Fibroblast of the conjunctiva (primary cell): ENCODE measurements at places on chromosomes 4 and X.

GRCh38 chr4:82899374-82900065, 1.0 kb upstream of the THAP9 start:
- no peak for DNase-seq

DNA sequence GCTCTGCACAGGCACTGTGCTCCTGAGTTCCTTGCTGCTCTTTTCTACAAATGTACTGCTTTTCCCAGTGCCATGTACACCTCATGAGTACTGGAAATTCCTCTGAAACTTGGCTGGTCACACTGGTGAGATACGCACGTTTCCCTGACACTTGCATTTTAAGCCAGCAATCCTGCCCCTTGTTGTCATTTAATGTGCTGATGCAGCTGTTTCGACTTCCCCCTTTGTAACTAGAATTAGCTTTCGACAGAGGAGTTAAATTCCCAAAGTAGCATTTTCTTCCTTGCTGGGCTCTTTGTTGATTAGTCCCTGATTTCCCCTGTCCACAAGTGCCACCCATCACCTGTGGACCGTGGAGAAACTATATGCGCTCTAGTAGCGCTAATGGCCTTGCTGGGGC, 77.5 kb downstream of the IQCM start:
- DNase-seq, result no peak

GRCh38 chr4:111632641-111633151, 512.6 kb upstream of the FAM241A start:
- peak; percentile 28 for DNase-seq

GRCh38 chr4:134567461-134567860, 365.9 kb upstream of the PABPC4L start:
- no peak for DNase-seq

DNA sequence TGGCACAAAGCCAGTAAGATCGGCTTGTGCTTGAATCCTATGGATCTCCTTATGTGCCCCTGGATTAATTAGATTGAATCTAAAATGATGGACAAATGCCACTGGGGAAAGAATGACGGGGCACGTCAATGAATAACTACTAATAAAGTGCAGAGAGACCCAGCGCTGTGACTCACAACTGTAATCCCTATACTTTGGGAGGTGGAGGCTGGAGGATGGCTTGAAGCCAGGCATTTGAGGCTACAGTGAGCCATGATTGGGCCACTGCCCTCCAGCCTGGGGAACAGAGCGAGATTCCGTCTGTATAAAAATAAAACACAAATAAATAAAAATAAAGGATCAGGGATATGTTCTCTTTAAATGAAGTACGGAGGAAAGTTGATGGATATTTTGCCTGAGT, 179.4 kb downstream of the DCHS2 start:
- no peak for DNase-seq

GRCh38 chr4:28009541-28009940, 1148.9 kb downstream of the STIM2 start:
- no peak for DNase-seq
